ENCODE measurements at places on chromosomes 6 and 20. TPM values are rescaled to one million over a fixed set of nuclear protein-coding genes. Genes with fewer than 3 reads are reported as not detected.

The ULBP1 gene
- total RNA-seq, result 0.13 TPM

GRCh38 chr20:37651932-37652331 lies 41.9 kb upstream of the CTNNBL1 start:
- DNase-seq, result peak; percentile 78

GRCh38 chr20:22339946-22340345 lies 244.4 kb downstream of the FOXA2 start:
- DNase-seq, result no peak

- DNase-seq, result no peak
These were observed 88.2 kb downstream of the SLC22A23 start for GRCh38 chr6:3368685-3369084.

DNA sequence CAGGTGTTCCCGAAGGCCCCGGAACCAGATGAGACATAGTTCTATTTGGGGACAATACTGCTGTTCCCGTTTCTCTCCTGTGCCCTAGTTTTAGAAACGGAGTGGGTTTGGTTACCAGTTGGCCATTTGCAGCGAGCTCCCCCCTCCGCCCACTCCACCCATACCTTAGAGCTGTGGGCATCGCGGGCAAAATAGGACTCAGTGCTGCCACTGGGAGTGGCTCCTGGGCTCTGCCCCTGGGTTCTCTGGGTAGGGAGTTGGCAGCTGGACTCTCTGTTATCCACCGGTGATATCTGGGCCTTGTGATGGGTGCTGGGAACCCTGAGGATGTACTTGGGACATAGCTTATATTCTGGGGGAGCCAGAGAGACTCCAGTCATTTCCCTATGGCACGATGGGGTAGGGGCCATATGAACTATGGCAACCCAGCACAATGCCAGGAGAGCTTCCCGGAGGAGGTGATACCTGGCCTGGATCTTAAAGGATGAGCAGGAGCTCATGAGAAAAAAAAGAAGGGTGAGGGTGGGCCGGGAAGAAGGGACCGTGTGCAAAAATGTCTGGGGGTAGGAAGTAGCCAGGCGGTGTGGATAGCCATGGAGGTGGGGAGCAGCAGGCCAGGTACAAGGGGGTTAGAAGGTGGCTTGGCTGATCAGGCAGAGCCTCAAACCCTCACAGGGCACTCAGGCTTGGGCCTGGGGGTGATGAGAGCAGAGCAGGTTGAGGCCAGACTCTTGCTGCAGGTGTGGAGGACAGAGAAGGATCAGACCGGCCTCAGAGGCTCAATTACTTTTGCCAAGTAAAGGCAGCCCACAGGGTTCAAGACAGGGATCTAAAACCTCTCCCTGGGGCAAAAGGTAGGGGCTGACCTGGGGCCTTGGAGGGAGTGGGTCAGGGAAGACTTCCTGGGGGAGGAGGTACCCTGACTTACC lies 9.6 kb downstream of the SRC start:
- no peak for DNase-seq
